ENCODE measurements at places on chromosomes 7 and 10.

DNA sequence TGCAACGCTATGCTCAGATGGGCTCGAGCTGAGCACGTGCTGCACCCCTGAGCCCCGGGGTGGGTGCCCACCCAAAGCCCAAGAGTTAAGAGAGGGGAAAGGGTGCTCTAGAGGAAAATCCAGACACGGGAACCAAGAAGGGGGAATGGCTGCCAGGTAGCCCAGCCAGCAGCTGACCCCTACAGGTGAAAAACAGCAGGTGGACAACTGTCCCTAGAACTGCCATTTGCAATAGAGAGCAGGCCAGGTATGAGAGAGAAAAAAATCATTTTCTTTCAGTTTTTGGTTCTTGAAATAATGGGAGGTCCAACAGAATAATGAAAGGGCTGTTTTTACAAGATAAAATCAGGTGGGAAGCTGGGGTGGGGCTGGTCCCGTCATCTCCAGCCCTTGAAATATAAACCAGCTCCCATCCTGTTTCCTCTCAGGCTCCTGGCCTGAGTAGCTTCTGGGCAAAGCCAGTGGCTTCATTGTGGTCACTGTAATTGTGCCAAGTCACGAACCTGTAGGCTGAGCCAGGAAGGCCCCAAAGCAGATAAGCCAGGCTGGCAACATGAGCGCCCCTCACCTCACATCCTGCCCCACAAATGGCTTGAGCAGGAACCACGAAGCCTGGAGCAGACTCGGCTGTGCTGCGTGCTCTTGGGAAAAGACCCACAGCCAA, 257.8 kb downstream of the SNX10 start:
- H3K36me3 ChIP-seq: no peaks in the 10 kb centered on the region
- no peaks in the 10 kb centered on the region for H3K27me3 ChIP-seq
- DNase-seq: no peak

- H3K36me3 ChIP-seq: no peaks in the 10 kb centered on the region
- no peak for DNase-seq
These were observed 194.9 kb downstream of the KCNMA1 start for GRCh38 chr10:77442699-77443189.

GRCh38 chr10:124993736-124994451, 52.0 kb downstream of the ZRANB1 start:
- H3K4me1 ChIP-seq: peaks cover 6% of the 10 kb centered on the region
- peak; percentile 39 for DNase-seq
- no peak overlapping the region for H3K27ac ChIP-seq
- no peaks in the 10 kb centered on the region for H3K27me3 ChIP-seq

GRCh38 chr10:96017191-96017687, 26.1 kb upstream of the CCNJ start:
- DNase-seq: no peak
- peaks cover 5% of the 10 kb centered on the region for H3K4me1 ChIP-seq
- H3K4me3 ChIP-seq: no peak overlapping the region
- H3K27me3 ChIP-seq: no peaks in the 10 kb centered on the region

- no peak for DNase-seq
- no peak overlapping the region for H3K27ac ChIP-seq
- H3K36me3 ChIP-seq: no peaks in the 10 kb centered on the region
- no peaks in the 10 kb centered on the region for H3K27me3 ChIP-seq
- H3K4me1 ChIP-seq: peaks cover 16% of the 10 kb centered on the region
These were observed 436.7 kb downstream of the TNS3 start for GRCh38 chr7:47145186-47145725.

DNA sequence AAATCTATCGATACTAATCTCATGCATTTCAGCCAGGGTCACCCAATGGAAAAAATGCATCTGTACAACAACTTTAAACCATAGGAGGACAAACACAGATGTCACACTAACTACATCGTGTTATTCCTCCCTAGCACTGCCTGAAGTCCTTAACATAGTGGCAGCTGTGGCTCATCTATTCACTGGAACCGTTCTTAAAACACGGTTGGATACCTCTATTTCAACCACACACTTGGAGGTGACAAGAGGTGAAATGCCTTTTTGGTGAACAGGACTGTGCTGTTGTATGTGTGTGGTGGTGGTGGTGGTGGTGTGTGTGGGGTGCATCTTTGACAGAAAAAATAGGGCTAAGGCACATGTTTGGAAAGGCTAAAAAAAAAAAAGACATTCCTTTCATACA, 93.1 kb downstream of the NRP1 start:
- peak overlapping the region; percentile 34 for H3K27ac ChIP-seq
- H3K36me3 ChIP-seq: peaks cover 15% of the 10 kb centered on the region
- H3K4me3 ChIP-seq: no peak overlapping the region
- DNase-seq: no peak

- H3K4me3 ChIP-seq: no peak overlapping the region
- no peaks in the 10 kb centered on the region for H3K27me3 ChIP-seq
- peaks cover 6% of the 10 kb centered on the region for H3K4me1 ChIP-seq
- no peaks in the 10 kb centered on the region for H3K36me3 ChIP-seq
- no peak overlapping the region for H3K27ac ChIP-seq
These were observed 9.6 kb downstream of the PYROXD2 start for GRCh38 chr10:98405422-98405821.

DNA sequence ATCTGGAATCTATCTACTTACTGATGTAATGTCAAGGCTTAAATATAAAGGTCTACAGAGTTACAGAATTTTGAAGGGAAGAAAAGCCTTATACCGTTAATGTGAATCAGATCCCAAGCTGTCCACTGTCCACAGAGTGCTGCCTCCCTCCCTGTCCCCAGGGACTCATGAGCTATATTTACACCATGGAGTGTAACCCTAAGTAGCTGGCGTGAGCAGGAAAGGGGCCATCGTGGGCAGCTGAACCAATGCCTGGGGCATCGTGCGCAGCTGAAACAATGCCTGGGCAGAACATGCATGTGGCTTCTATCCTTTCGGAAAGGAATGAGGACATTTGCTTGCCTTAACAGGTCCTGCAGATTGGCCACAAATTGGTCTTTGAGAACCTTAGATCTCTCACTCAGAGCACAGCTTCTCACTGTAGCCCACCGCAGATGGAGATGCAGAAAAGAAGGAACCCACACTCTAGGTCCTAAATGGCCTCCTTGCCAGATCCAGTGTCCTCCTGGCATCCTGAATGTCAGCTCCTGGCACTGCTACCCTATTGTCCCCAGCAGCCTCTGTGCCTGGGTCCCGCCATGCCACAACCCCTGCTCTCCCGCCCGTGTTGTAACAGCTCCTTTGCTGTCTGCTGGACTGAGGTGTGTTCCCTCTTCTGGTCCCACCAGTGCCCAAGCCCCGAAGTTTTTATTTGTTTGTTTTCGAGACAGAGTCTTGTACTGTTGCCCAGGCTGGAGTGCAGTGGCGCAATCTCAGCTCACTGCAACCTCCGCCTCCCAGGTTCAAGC, 30.3 kb downstream of the CCDC3 start:
- no peaks in the 10 kb centered on the region for H3K4me1 ChIP-seq
- H3K36me3 ChIP-seq: no peaks in the 10 kb centered on the region
- DNase-seq: no peak
- H3K4me3 ChIP-seq: no peak overlapping the region

- H3K4me1 ChIP-seq: peaks cover 2% of the 10 kb centered on the region
- no peaks in the 10 kb centered on the region for H3K27me3 ChIP-seq
- DNase-seq: no peak
- H3K4me3 ChIP-seq: no peak overlapping the region
- H3K36me3 ChIP-seq: no peaks in the 10 kb centered on the region
These were observed 6.9 kb upstream of the HILPDA start for GRCh38 chr7:128448751-128449302.

- H3K27me3 ChIP-seq: no peaks in the 10 kb centered on the region
- H3K36me3 ChIP-seq: no peaks in the 10 kb centered on the region
- H3K4me1 ChIP-seq: no peaks in the 10 kb centered on the region
- DNase-seq: no peak
- no peak overlapping the region for H3K27ac ChIP-seq
- H3K4me3 ChIP-seq: no peak overlapping the region
These were observed 443.7 kb upstream of the SEMA3A start for GRCh38 chr7:84638339-84638697.

DNA sequence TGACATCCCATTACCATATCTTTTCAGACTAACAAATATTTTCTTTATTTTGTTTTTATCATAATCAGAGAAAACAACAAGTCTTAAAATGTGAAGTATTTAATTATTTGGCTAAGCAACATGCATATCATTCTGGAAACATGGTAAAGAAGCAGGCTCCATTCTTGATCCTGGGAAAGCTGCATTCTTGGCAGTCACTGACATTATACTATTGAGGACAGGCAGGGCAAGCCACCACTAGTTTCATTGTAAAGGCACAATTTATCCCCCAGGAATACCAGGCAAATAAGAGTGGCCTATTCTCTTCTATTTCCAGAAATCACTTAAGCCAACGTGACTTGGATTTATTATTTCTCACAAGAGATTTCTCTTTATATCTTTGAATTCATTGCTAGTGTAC, 153.8 kb upstream of the AKR1E2 start:
- DNase-seq: no peak
- H3K4me1 ChIP-seq: no peaks in the 10 kb centered on the region
- no peak overlapping the region for H3K27ac ChIP-seq
- no peaks in the 10 kb centered on the region for H3K27me3 ChIP-seq
- no peak overlapping the region for H3K4me3 ChIP-seq

- no peak overlapping the region for H3K27ac ChIP-seq
- no peaks in the 10 kb centered on the region for H3K27me3 ChIP-seq
- H3K36me3 ChIP-seq: no peaks in the 10 kb centered on the region
- H3K4me1 ChIP-seq: no peaks in the 10 kb centered on the region
- no peak for DNase-seq
These were observed 428.9 kb downstream of the PCDH15 start for GRCh38 chr10:54372179-54372578.

GRCh38 chr7:110804501-110804900, 286.4 kb upstream of the LRRN3 start:
- H3K36me3 ChIP-seq: no peaks in the 10 kb centered on the region
- no peaks in the 10 kb centered on the region for H3K4me1 ChIP-seq
- H3K4me3 ChIP-seq: no peak overlapping the region
- H3K27me3 ChIP-seq: no peaks in the 10 kb centered on the region

- no peak overlapping the region for H3K4me3 ChIP-seq
- H3K4me1 ChIP-seq: no peaks in the 10 kb centered on the region
- H3K27me3 ChIP-seq: no peaks in the 10 kb centered on the region
- H3K27ac ChIP-seq: no peak overlapping the region
These were observed 703 bp downstream of the RBP3 start for GRCh38 chr10:47348661-47349470.

- H3K27ac ChIP-seq: no peak overlapping the region
- H3K36me3 ChIP-seq: no peaks in the 10 kb centered on the region
- no peak for DNase-seq
- H3K27me3 ChIP-seq: no peaks in the 10 kb centered on the region
- H3K4me3 ChIP-seq: no peak overlapping the region
- peaks cover 6% of the 10 kb centered on the region for H3K4me1 ChIP-seq
These were observed 25.2 kb downstream of the DIP2C start for GRCh38 chr10:664301-664700.

DNA sequence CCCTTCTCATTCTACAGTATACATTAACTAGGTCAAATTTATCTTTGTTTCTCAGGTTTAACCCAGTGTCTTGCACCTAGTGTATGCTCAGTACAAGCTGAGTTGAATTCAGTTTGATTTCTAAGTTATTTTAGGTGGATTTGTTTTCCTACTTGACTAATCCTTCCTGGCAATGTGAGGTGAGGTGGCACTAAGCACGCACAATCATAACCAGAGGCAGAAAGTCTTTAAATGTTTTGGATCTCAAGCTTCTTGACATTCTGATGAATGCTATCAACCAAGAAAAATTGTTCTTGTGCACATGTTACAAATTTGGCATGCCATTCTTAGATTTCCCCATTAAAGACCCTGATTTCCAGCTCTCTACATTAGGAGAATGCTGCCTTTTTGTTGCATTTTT, 3.2 kb downstream of the BZW2 start:
- no peaks in the 10 kb centered on the region for H3K36me3 ChIP-seq
- no peaks in the 10 kb centered on the region for H3K27me3 ChIP-seq
- peaks cover 48% of the 10 kb centered on the region for H3K4me1 ChIP-seq
- no peak overlapping the region for H3K4me3 ChIP-seq
- no peak overlapping the region for H3K27ac ChIP-seq

DNA sequence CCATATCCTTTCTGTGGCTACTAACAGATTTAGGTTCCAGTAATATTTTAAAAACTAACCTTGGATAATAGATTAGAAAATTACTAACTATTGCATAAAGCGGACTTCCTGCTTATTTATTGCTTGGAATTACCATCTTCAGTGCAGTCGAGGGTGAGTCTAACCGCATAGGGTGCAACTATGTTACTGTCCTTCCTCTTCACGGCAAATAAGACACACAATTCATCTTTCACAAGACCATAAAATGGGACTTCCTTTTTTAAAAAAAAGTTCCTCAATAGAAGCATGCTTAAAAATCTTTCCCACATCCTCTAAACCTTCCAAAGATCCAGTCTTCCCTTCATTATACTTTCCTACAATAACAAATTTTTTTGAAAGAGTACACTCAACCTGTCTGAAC, 2.1 kb downstream of the SLC25A40 start:
- peak overlapping the region; percentile 34 for H3K27ac ChIP-seq
- no peaks in the 10 kb centered on the region for H3K27me3 ChIP-seq
- H3K4me1 ChIP-seq: peaks cover 40% of the 10 kb centered on the region
- H3K4me3 ChIP-seq: no peak overlapping the region
- DNase-seq: no peak
- H3K36me3 ChIP-seq: no peaks in the 10 kb centered on the region

DNA sequence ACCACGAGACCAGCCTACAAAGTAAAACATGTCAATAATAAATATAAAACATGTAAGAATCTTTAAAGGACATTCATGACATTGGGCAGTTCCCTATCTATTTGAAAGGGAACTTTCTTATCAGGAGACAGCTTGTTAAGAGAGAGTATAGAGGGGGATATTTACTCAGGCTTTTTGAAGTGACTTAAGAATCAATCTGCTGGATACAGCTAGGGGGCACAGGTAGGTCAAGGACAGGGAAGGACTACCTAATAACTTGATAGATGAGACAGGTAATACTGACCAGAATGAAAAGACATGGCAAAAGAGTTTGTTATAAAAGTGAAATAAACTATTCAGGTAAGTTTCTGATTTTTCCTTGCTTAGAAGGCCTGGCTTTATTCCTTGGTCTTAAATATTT, 21.8 kb upstream of the LRRD1 start:
- no peak overlapping the region for H3K27ac ChIP-seq
- H3K36me3 ChIP-seq: peaks cover 77% of the 10 kb centered on the region
- no peak for DNase-seq
- H3K27me3 ChIP-seq: no peaks in the 10 kb centered on the region
- H3K4me3 ChIP-seq: no peak overlapping the region
- no peaks in the 10 kb centered on the region for H3K4me1 ChIP-seq

- DNase-seq: no peak
- no peaks in the 10 kb centered on the region for H3K27me3 ChIP-seq
- H3K36me3 ChIP-seq: peaks cover 9% of the 10 kb centered on the region
- H3K4me3 ChIP-seq: no peak overlapping the region
These were observed 72.3 kb upstream of the ZNF746 start for GRCh38 chr7:149569726-149570422.

All from lower lobe of right lung (tissue), 2 donors.